Activated T-cell treated with anti-CD3 and anti-CD28 coated beads for 1 hour (primary cell): ENCODE measurements at places on chromosomes 6 and 20.

DNA sequence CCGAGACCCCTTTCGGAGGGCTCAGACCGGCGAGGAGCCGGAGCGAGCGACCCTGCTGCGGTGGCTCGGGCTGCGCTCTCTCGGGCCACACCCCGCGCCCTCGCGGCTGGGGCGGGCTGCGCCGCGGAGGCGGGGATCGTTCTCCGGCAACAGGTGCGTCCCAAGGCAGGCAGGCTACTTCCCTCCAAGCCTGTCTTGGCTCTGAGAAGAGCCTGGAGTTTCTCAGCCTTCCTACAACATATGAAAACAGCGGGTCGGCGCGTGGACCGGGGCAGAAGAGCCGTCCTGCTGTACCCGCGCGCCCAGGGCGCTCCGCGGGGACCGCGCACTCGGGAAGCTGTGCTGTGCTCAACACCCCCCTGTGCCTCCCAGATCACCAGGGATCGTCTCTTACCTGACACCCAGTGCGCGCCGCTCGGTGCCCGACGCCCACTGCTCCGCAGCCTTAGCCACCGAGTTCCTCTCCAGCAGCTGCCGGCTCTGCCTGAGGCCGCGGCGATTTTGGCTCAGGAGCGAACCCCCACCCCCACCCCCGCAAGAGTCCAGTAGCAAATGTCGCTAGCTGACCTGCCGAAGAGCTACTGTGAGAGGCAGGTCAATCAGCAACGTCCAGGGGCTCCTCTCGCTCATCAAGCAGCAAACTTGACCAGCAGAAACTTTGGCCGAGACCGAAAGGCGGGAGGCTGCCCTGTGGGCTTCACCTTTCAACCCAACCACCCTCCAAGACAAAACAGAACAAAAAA, 3.7 kb upstream of the OLIG3 start:
- no peak for DNase-seq

DNA sequence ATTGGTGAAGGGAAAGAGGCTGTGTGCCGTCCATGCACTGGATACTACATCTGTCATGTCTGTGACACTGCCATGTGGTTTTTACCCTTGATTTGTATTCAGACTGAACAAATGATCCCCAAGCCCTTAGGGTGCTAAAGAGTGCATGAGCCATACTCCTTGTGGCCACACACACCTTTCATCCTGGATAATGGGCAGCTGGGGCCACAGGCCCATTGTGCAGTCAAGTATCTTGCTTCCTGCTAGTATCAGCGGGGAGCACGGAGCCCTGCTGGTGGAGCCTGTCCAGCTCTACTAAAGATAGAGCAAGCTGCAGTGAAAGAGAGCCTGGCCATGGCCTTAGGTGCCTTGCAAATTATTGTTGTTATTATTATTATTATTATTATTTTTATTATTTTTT, 75.1 kb downstream of the SLX4IP start:
- no peak for DNase-seq

DNA sequence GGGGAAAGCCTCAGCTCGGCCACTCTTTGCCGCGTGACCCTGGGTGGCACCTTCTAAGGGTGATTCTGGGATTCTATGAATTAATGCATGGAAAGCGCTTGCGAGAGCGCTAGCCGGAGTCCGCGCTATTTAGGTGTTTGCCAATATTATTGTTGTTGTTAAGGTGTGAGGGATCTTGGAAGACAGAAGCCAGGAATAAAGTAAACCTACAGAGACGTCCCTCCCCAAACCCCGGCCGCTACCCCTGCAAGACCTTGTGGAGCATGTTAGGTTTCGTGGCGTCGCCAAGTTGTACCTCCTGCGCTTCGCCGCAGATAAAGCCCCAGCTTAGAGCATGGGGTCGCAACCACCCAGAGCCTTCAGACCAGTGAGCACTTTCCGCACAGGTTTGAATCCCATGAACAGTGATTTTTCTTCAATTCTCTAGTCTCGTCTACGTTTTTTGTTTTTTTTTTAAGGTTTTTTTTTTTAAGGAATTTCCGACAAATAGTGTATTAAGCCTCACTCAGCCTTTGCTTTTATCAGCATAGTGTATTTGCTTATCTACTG, 16.9 kb upstream of the ZSCAN9 start:
- DNase-seq, result no peak

GRCh38 chr20:39504710-39505094, 542.6 kb downstream of the DHX35 start:
- DNase-seq, result no peak

DNA sequence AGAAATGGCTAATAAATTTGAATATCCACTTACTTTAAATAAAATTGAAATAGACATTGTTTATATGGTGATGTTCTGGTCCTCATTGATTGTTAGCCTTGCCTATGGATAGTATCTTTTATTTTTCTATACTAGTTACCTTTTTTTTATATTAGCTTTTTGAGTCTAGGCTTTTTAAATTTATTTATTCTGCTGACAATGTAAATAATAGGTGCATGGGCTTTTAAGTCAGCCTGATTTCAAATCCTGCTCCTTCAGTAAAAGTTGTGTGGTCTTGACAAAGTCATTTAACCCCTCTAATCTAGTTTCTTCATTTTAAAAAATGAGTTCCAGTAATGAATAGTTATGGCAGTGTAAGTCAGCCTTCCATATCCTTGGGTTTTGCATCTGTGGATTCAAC, 38.6 kb downstream of the FAM162B start:
- DNase-seq, result no peak

- no peak for DNase-seq
Observed at GRCh38 chr6:32843331-32843978, 392 bp downstream of the PSMB8 start.
